ENCODE measurements at places on chromosomes 6 and 20.

- no peak for DNase-seq
Measured at GRCh38 chr6:21998582-21998981, 298.3 kb downstream of the PRL start.

DNA sequence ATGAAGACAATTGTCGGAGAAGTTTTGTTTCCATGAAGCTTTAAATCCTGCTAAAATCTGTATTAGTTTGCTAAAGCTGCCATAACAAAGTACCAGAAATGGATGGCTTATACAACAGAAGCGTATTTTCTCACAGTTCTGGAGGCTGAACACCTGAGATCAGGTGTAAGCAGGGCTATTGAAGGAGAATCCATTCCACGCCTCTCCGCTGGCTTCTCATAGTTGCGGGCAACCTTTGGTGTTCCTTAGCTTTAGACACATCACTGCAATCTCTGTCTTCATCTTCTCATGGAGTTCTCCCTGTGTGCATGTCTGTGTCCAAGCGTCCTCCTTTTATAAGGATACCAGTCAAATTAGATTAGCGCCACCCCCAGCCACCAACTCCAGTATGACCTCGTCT lies 159.9 kb upstream of the CDYL start:
- no peak for DNase-seq

GRCh38 chr6:3206339-3207015 lies 21.0 kb downstream of the TUBB2B start:
- no peak for DNase-seq

DNA sequence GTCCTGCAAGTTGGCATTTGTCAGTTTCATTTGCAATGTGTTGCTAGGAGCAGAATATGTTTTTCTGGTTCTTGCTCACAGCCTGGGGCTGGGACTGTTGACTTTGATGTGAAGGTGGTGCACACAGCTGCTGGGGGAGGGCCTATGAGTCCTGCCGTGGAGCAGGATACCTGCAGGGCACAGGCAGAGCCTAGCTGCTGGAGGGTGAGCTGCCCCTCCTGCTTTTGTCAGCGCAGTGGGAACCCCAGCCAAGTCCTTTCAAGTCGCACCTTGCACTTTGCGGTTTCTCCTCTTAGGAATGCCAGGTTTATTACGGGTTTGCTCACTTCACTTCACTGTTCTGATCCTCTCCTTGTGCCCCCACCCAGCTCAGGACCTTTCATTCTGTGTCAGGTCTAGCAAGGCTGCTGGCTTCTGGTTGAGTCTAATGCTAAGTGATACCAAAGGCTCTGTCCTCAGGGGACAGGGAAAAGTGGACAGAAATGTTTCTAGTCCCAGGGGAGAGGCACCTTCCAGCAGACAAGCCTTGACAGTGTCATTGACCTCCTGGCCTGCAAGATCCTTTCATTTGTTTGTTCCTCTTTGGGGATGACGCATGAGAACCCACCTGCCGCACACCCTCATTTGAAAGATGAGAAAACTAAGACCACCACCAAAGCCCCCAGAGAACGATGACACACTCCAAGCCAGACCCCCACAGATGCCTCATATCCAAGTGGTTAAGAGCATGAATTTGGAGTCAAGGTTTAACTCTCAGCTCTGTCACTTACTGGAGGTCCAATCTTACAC lies 2.7 kb upstream of the SPO11 start:
- DNase-seq: no peak

DNA sequence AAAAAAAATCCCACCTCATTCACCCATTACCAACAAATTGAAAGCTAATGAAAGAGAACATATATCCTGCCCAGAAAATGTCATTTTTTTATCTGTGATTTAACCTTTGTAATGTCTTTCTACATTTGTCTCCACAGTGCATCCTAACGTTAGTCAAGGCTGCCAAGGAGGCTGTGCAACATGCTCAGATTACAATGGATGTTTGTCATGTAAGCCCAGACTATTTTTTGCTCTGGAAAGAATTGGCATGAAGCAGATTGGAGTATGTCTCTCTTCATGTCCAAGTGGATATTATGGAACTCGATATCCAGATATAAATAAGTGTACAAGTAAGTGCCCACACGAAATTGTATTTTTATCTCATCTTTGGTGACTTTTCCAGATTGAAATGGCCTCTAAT lies 30.0 kb downstream of the RSPO3 start:
- DNase-seq: no peak

DNA sequence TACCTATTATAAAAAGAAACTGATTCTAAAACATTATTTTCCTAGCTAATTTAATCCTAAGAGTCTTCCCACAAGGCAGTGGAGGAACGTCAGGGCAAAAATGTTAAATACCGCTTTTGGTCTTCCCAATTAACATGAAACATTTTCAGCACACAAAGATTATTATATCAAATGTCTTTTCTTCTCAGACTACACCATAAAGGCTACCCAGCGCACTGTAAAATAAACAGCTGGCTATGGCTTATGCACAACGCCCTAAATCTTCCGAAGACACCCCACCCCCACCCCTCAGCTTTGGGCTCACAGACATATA lies 1.0 kb downstream of the NUDT3 start:
- DNase-seq: no peak

- DNase-seq: no peak
Measured at GRCh38 chr6:154112181-154112809, 73.3 kb downstream of the OPRM1 start.

GRCh38 chr6:152329638-152330448 lies 307.3 kb downstream of the SYNE1 start:
- no peak for DNase-seq

DNA sequence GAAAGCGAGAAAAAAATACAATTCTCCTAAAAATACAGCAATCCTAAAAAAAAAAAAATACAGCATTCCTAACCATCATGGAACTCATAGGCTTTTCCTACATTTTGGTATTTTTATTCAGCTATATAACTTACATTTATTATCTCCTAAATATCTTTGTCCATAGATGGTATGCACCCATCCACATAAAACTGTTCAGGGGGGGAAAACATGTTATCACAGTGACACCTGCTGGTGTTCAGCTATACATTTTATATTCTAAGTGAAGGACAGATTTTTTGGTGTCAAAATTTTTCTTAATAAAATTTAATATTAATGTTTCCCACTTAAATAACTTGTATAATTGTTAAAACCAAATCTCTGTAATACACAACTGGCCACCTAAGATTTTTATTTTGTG lies 58.0 kb downstream of the BLOC1S5 start:
- no peak for DNase-seq

DNA sequence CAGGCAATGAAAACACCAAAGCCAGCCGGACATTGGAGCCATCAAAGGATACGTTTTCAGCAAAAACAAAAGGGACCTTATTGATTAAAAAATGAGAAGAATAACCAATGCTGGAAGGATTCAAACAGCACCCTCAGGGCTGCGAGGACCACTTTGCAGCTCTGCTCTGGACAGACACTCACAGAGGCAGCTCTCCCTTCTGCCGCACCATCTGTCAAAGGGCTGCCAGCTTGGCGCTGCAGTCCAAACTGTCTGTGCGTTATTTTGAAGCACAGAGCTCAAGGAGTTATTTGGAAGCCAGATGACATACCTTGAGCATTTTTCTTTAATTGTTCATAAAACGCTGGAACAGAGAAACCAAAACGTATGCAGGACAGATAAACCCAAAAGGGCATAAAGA lies 85.2 kb downstream of the KIF16B start:
- DNase-seq: no peak

GRCh38 chr20:62347445-62347844 lies 19.7 kb downstream of the LAMA5 start:
- no peak for DNase-seq

DNA sequence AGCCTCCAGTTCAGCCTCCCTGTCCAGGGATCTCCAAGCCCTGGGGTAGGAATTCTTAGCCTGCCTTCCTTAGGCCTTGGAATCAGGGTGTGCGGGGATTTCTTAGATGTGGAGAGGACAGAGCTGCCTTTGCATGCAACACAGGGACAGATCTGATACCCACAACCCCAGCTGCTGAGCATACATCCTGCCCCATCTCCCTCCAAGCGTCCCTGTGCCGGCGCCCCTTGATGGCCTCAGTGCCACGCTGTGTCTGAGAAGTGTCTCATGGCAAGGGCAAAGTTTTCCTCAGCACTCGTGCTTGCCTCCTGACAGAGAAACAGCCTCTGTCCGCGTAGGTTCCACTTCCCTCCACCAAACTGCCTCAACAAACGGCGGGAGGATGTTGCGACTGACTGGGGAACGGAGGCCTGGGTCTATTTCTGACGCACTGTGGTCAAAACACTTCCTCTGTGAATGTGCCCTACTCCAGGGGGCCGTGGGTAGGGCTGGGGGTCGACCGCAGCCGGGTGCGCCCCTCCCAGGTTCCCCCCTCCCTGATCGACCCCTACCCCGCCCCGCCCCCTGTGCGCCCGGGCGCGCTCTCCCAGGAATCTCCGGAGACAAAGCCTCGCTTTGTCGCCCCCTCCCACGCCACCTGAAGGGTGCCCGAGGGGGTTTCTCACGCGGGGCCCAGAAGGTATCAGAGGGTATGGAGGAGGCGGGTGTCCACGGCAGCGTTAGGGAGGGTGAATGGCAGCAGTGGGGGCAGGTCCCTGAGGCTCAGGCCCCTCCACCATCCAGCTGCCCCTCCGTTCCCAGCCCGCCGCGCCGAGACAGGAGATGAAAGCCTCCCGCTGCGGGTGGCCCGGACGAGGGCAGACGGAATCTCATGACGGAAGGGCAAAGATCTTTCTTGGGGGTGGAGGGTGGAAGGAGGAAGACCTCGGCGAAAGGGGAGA lies 806 bp downstream of the MICAL1 start:
- peak; percentile 71 for DNase-seq

DNA sequence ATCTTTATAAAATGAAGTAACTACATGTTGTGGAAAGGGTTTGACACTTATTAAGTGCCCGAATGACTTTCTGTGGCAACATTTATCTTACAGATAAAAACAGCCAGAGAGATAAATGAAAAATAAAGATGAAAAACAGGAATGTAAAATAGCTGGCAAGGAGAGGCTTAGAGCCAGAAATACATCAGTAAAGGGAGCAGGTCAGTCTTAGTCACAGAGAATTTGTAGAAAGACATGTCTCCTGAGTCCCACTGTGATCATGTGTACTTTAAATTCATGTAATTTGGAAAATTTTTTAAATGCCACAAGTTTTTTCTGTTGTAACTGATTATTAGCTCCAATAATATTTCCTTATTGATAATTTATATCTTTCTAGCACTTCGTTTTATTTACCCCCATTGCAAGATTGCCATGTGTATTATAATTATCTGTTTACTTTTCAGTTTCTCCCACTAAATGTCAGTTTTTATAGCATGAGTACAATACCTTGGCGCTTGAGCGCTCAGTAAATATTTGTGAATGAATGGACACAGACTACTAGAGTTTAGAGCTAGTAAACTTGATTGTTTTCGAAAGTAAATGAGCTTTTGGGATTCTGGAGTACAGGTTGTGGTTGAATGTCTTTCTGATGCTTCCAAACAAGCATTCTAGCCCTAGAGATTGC lies 15.2 kb downstream of the TAB2 start:
- DNase-seq: no peak

- DNase-seq: no peak
Measured at GRCh38 chr6:166375013-166375412, 7.7 kb downstream of the MPC1 start.

DNA sequence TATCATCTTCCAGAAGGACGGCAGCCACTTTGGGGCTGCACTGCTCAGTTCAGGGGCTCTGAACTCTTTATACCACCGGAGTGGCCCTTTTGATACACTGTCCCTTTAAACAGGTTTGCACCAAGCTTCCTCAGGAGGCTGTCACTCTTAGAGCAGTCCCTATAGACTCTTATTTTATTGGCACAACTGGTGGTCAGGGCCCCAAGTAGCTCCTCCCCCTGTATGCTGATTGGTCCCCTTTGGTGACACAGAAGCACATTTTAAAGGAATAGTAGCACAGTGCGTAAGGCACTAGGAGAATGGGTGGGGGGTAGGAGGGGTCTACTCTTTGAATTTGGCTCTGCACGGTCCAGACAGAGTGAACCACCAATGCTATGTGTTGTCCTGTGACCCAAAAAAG lies 122.6 kb upstream of the MLN start:
- DNase-seq: no peak

GRCh38 chr6:98777762-98778161 lies 56.6 kb upstream of the POU3F2 start:
- DNase-seq: no peak

DNA sequence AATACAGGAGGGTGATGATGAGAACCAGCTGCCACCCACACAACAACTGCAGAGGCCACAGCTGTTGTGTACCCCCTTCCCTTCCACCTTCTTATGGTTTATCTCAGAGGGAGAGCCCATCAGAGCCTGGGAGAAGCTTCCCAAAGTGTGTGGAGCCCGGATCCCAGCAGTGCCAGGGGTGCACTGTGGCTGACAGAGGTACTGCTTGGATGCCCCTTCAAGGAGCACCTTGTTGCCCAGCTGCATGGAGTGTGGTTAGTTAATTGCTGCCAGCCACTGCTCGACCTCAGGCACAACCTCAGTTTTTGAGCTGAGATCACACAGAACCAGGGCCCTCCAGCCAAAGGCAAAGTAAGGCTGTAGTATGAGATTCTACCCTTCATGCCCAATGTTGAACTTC lies 13.0 kb downstream of the PI3 start:
- DNase-seq: no peak

GRCh38 chr6:111870742-111871064 lies 2.5 kb downstream of the FYN start:
- DNase-seq: no peak

DNA sequence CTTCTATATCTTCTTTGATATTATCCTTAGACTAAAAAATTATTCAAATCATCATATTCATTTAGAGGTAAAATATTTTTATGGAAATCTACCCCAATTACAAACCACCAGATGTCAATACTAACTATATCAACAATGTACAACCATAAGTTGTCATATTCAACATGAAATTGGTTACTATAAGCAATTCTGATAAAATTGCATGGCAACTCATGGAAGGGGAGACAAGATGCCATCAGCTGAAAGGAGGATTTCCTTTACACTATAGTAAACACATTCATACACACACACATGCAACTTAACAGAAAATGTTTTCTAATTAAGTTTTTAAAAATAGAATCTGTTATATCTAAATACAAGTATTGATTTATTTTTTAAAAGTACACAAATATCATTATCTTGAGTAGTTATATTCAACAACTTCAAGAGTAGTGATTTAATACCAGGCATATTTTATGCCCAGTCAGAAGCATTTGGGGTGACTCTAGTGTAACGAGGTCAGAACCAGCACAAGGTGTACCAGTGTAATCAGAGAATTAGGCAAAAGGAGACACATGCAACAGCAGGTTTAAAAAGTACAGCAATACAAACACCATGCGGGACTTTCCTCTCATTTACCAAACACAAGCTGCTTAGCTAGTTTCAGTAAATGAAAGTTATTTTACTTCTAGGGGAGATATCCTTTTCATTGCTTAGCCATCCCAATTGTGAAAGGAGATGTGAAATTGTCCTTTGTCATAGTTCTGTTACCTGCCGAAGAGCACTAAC lies 1.0 kb downstream of the FILIP1 start:
- no peak for DNase-seq

DNA sequence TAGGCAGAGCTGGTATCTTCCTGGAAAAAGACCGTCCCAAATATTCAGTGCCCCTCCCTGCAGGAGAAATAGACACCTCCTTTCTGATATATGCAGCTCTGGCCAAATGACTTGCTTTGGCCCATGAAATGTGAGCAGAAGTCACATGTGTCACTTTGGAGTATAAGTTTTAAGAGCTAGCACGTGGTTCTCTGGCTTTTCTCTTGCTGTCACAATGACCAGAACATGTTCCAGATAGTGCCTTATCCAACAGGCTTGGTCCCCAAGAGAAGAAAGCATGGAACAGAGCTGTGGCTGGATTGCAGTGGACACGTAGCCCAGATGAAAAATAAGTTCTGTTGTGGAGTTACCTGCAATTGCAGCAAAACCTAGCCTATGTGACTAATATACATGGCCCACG lies 40.4 kb downstream of the UNC5CL start:
- no peak for DNase-seq

Measured in effector CD4-positive, alpha-beta T cell (primary cell).